ENCODE measurements at places on chromosomes 5 and 9. TPM values are rescaled to one million over a fixed set of nuclear protein-coding genes. Genes with fewer than 3 reads are reported as not detected.

- DNase-seq, result peak; percentile 19
Measured at GRCh38 chr5:43191740-43192557, at the start of gene NIM1K. NIM1K (plus strand) TSS chr5:43192225; CDS start chr5:43245776, 53,551 bp downstream.

GRCh38 chr5:156354571-156354970, 27.6 kb downstream of the SGCD start:
- no peak for DNase-seq

FSTL4 gene
- total RNA-seq, result 0.46 TPM

DNA sequence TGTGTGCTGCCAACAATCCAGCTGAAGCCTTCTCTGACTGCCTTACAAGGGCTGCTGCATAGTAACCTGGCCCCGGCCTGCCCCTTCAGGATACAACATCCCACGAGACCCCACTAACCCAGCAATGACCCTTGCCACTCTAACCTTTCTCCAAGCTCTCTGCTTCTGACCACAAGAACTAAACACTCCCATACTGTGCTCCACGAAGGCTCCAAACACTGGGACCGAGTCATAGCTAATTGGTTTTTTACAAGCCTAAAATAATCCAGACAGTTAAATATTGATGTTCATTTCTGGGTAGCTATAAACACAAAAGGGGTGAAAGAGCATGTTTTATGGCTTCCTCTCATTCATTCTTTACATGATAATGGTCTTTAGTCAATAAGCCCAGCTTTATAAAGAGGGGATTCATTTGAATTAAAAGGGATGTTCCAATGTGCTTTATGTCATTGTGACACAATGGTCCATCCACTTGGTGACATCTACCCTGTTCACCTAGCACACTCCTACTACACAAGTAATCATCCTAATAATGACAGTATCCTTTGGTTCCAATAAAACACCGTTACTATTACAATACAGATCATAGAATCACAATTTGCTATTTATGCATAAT, 16.2 kb upstream of the TLE4 start:
- no peak for DNase-seq

ORM2 gene
- total RNA-seq, result 1.0 TPM

- DNase-seq, result no peak
Measured at GRCh38 chr5:72213482-72213881, 106.2 kb downstream of the MAP1B start.
